Amniotic epithelial cell (primary cell): ENCODE measurements at places on chromosomes 5 and 9.

- DNase-seq, result peak; percentile 73
Measured at GRCh38 chr9:81499021-81499454, 190.3 kb downstream of the TLE1 start.

DNA sequence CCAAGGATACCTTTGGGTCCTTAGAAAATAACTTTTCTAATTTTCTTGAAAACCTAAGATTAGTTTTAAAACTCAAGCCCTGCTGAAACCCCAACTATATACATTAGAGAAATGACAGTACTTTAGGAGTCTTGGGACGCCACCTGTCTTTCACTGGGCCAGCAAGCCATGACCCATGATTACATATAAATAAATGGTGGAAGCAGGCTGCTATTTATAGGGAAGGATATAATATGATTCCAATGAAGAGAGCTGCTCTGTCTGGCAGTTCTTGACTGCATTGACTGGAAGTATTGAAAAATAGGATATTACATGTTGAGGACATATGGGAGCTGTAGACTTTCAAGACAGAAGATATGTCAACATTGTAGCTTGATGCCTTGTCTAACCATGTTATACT lies 7.3 kb downstream of the JMY start:
- DNase-seq, result no peak

GRCh38 chr5:75331-76320 lies 16.3 kb upstream of the PLEKHG4B start:
- no peak for DNase-seq

DNA sequence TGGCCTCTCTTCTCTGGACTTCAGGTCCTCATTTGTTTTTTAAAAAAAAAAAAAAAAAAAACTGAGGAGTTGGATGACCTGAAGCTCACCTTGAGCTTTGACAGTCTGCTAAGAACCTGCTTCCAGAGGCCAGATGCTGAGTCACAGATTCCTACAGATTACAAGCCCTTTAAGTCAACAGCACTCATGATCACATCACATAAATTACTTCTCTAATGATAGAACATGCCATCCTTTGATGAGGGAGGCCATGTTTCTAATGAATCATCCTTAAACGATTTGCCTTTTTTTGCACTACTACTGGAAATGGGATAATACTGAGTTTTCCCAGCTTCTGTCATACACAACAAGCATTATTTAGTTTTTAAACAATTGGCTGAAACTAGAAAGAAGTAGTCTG lies 34.2 kb upstream of the MYOT start:
- DNase-seq, result peak; percentile 92

- peak; percentile 89 for DNase-seq
Measured at GRCh38 chr5:136038635-136039034, 9.8 kb downstream of the TGFBI start.

DNA sequence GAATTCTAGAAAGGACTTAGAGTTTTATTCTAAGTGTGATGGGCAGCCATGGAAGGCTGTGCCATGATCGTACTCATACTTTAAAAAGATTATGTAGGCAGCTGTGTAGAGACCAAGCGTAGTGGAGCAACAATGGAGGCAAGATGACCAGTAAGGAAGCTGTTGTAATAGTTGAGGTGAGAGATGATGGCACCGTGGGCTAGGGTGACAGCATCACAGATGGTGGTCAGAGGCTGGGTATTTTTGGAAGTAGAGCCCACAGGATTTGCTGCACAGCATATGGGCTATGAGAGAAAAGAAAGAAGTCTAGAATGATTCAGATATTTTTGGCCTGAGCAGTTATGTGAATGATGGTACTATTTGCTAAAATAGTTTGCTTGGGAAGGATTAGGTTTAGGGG lies 7.7 kb downstream of the ARHGAP26 start:
- DNase-seq, result no peak

DNA sequence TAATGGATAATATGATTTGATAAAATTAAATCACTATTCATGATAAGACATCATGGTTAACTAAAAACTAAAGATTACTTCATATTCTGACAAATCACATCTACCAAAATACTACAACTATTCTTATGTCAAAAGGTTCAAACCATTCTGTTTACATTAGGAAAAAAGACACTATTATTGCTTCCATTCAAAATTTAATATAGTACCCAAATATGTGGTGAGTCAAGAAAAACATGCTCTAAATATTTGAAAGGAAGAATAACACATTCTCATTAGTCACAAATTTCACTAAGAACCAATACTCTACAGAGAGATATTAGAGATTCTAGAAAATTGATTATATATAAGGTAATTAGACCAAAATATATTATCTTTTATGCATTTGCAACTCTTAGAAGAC lies 234.0 kb downstream of the TMEM232 start:
- no peak for DNase-seq

- DNase-seq, result no peak
Measured at GRCh38 chr9:120579139-120580050, 572 bp downstream of the CDK5RAP2 start.

GRCh38 chr9:15824310-15824709 lies 271.5 kb downstream of the CCDC171 start:
- peak; percentile 42 for DNase-seq

DNA sequence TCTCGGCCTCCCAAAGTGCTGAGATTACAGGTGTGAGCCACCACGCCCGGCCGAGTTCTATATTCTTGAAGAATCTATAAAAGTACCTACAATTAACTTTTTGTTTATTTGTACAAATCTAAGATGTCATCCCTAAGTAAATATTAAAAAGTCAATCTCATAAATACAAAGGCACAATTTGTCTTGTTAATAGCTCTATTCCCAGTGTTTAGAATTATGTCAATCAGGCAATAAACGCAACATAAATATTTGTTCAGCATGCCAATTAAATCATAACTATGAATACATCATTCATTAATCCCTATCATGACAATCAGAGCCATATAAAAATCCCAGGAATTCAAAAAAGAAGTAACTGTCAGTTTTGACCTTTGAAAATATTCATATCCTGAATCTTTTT lies 68.9 kb upstream of the CDH18 start:
- no peak for DNase-seq

- no peak for DNase-seq
Measured at GRCh38 chr5:93850311-93850710, 108.9 kb upstream of the POU5F2 start.

DNA sequence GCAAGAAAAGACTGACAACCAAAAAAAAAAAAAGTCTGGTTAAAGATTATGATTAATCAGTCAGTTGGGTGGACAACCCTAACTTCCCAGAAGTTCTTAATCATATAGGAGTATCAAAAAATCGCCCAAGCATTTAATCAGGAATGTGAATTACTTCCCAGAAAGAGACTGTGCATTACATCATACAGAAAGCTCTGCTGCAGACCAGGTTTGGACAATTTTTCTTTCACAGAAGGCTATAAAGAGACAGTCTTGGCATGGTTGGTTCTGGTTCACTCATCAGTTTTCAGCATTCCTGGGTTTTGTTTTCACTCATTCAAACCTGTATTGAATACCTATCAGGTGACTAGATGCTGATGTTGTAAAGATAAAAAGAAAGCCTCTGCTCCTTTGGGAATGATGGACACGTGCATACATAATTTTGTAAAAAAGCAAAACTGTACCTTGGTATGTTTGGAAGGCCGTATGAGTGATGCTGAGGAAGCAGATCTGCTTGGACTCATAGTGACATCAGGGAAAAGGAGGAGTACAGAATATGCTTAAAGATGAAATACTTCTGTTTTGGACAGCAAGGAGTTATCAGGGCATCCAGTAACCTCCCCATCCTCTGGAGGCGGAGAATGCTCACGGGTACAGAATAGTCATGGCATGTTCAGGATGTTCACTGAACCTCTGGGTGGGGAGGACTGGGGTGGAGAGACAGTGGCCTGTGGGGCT lies 178.4 kb downstream of the GNA14 start:
- peak; percentile 37 for DNase-seq

GRCh38 chr9:136538599-136539426 lies 7.0 kb downstream of the NOTCH1 start:
- no peak for DNase-seq

GRCh38 chr5:74222806-74223205 lies 417.7 kb downstream of the ENC1 start:
- no peak for DNase-seq

- no peak for DNase-seq
Measured at GRCh38 chr9:29637471-29638237, 2064.4 kb upstream of the C9orf72 start.

DNA sequence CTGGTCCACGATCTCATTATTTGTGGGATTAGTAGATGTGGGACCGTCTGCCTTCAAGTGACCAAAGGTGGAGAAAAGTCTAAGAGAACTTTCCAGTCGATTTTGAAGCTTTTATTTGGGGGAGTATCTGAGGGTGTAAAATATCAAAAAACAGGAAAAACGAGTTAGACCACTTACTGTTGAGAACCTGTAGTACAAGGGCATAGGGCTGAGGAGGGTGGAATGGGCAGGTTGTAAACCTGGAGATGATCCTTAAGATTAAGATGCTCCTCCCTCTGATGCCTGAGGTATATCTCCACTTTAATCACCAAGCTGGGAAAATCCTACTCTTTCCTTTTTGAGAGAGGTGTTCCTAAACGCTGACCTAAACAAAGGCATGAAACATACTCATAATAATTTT lies 32.0 kb upstream of the GTF2H2C start:
- no peak for DNase-seq

DNA sequence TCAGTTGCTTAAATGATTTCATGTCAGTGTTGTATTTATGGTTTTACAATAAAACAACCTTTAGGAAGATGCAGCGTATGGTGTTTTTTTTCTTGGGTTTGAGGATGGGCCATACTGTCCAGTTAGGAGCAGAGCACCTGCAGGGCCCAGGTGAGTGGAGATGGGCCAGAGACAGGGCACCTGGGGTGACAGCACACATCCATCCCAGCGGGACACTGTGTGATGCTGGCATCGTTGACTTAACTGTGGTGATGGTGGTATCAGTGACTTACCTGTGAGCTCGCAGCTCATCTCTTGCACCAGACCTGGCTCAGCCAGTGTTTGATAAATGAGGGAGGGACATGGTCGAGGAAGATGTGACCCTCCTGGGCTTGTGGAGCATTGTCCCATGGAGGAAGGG lies 21.6 kb downstream of the AMBP start:
- DNase-seq, result no peak
